Naive thymus-derived CD8-positive, alpha-beta T cell (primary cell): ENCODE measurements at places on chromosomes 7 and 10. TPM values are rescaled to one million over a fixed set of nuclear protein-coding genes. Genes with fewer than 3 reads are reported as not detected.

DNA sequence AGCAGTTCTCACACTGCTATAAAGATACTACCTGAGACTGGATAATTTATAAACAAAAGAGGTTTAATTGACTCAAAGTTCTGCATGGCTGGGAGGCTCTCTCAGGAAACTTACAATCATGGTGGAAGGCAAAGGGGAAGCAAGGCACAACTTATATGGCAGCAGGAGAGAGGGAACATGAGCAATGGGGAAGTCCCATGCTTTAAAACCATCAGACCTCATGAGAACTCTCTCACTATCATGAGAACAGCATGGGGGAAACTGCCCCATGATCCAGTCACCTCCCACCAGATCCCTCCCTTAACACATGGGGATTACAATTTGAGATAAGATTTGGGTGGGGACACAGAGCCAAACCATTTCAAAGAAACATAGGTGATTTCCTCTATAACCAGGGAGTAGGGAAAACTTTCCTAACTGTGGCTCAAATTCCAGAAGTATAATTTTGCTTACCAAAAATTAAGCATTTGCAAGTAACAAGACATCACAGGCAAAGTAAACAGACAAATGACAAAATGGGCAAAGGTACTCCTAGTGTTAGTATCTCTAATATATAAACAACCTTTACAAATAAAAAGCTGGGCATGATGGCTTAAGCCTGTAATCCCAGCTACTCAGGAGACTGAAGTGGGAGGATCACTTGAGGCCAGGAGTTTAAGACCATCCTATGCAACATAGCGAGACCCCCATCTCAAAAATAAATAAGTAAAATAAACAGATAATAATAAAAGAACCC is 88.0 kb downstream of the KBTBD2 start:
- no peaks in the 10 kb centered on the region for H3K4me1 ChIP-seq
- H3K36me3 ChIP-seq = no peaks in the 10 kb centered on the region
- DNase-seq = no peak

DNA sequence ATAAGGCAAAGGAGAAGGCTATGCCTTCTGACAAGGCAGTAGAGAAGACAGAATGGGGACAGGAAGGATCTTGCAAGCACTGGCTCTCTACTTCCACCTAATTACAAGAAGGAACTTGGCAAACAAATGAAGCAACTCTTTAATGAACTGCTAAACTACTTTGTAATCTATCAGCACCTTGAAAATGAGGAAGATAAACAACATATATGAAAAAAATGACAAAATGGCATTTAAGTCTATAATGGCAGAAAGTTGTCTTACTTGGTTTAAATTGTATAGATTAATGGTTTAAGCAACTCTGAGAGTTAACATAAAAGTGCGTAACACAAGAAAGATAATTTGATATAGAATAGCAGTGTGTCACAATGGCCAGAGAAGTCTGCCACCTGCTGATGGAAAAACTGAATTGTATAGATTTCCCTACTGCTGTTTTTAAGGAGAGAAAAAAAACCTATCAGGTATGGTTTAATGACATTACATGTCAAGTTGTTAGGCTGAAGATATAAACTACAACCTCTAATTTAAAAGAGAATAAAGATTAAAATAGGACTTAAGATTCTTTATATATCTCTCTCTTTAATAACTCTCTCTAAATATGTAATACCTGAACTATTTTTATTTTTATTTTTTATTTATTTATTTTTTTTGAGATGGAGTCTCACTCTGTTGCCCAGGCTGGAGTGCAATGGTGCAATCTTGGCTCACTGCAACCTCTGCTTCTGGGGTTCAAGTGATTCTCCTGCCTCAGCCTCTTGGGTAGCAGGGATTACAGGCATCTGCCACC is 11.8 kb downstream of the NT5C3A start:
- no peak for DNase-seq
- H3K27me3 ChIP-seq = no peaks in the 10 kb centered on the region
- no peak overlapping the region for H3K27ac ChIP-seq
- no peaks in the 10 kb centered on the region for H3K36me3 ChIP-seq
- H3K4me1 ChIP-seq = peaks cover 84% of the 10 kb centered on the region

DNA sequence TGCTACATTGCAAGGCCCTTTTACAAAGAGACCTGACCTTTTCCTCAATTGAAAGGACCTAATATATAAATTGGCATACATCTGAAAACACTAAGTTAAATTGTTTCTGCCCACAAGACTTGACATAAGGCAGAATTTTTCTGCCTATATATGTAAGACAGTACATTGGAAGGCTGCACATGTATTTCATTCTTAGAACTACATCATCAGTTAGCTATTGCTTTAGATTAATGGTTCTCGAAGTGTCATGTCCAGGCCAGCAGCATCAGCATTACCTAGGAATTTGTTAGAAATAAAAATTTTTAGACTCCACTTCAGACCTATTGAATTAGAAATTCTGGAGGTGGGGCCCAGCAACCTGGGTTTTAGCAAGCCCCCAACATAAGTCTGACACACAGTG is 373.9 kb downstream of the LRRTM3 start:
- H3K4me3 ChIP-seq = no peak overlapping the region
- DNase-seq = no peak
- H3K36me3 ChIP-seq = no peaks in the 10 kb centered on the region
- no peaks in the 10 kb centered on the region for H3K27me3 ChIP-seq

DNA sequence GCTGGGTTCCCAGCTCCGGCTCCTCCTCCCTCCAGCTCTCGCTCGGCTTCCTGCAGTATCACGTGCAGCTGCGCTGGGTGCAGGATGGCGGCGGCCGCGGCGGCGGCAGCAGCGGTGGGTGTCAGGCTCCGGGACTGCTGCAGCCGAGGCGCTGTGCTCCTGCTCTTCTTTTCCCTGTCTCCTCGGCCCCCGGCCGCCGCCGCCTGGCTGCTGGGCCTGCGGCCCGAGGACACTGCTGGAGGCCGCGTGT is at the start of gene CNNM1:
Gene CNNM1, plus strand, starts transcription at position 53 of the 250 bp plus-strand sequence. Its CDS starts 32 bp downstream, at position 85.
- DNase-seq = no peak
- H3K36me3 ChIP-seq = peaks cover 3% of the 10 kb centered on the region
- H3K27ac ChIP-seq = no peak within 1 kb of the TSS
- peaks cover 20% of the 10 kb centered on the region for H3K27me3 ChIP-seq
- H3K4me1 ChIP-seq = peaks cover 14% of the 10 kb centered on the region

GRCh38 chr10:126948355-126949160 is 43.3 kb downstream of the DOCK1 start:
- no peak overlapping the region for H3K27ac ChIP-seq
- no peak for DNase-seq
- H3K27me3 ChIP-seq = no peaks in the 10 kb centered on the region
- H3K36me3 ChIP-seq = no peaks in the 10 kb centered on the region
- H3K4me1 ChIP-seq = no peaks in the 10 kb centered on the region

DNA sequence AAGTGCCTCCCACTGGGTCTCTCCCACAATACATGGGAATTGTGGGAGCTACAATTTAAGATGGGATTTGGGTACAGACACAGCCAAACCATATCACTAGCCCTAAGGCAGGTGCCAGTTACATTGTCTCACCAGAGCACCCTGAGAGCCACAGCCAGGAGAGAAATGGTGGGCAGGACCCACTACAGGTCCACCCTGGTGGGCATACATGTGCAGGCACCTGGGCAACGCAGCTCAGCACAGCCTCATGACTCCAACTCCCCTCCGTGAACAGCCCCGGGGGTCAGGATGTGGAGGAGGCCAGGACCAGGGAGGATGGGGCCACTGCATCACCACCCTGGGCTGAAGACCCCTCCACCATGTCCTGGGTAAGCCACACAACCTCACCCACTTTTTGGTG is 205.7 kb downstream of the PTPRN2 start:
- no peak for DNase-seq
- peaks cover 20% of the 10 kb centered on the region for H3K27me3 ChIP-seq
- H3K4me3 ChIP-seq = no peak overlapping the region
- no peaks in the 10 kb centered on the region for H3K4me1 ChIP-seq
- H3K36me3 ChIP-seq = no peaks in the 10 kb centered on the region
- no peak overlapping the region for H3K27ac ChIP-seq

DNA sequence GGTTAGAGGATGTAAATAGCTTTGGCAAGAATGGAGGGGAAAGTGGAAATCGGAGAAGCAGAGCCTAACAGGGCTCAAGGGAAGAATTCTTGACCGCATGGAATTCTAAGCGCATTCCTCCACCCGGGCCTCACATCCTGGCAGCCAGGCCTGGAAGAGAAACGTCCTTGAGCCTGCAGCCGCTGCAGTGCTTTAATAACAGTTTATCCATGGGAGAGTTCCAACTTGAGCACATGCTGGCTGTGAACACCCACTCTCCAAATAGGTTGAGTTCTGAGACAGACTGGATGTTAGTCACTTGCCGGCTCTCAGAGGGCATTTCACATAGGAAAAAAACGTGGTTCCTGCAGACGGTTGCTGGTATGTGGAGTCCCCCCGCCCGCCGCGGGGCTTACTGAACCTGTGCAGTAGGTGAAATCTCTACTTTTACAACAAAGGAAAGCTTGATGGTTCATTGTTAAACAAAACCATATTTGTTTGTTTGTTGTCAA is 61.4 kb upstream of the STEAP1B start:
- peaks cover 38% of the 10 kb centered on the region for H3K4me1 ChIP-seq
- DNase-seq = no peak
- no peaks in the 10 kb centered on the region for H3K36me3 ChIP-seq
- H3K27me3 ChIP-seq = peaks cover 19% of the 10 kb centered on the region
- H3K4me3 ChIP-seq = no peak overlapping the region

The TPK1 gene
- total RNA-seq = 32.2 TPM

The PUS7 gene
- 7.3 TPM for total RNA-seq

The DTX2 gene
- 43.7 TPM for total RNA-seq

The SYT15B gene
- total RNA-seq = not detected
